ENCODE measurements at places on chromosomes 12 and 14.

GRCh38 chr12:120970310-120970709 lies 8.0 kb upstream of the HNF1A start:
- no peak for DNase-seq

GRCh38 chr12:54384591-54385041 lies at the start of gene ZNF385A:
ZNF385A (minus strand) TSS chr12:54384733; CDS start chr12:54384514, 219 bp downstream.
- DNase-seq = no peak

- DNase-seq = no peak
Observed at GRCh38 chr14:64550621-64551333, 1.0 kb downstream of the PPP1R36 start.

DNA sequence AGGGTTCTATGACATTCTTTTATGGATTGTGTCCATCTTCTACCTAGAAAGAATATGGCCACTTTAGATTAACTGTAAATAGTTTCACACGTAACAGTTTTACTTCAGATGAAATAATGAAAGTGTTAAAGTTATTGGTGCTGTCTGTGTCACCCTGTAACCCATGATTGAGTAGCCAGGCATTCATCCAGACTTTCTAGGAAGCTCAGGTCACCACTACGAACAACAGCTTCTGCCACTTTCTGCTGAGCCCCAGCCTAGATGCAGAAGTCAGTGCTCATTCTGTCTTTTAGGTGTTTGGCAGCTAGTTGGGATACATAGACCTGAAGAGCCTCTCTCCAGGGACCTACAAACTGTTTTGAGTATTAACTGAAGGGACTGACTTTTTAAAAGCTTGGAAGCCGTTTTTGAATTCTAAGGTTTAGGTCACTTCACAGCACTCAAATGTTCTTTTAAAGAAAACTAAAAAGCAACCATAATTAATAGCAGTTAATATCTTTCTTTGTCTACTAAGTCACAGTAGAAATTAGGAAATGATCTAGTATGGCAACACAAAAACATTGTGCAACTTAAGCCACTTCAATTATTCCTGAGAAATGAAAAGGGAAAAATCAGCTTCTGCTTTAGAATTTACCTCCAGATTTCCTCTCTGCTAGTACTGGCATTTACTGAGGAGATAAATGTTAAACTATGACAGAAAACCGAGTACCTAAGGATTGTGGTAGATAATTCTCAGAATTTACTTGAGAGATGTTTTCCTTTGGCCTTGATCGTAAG lies 266.9 kb downstream of the CCDC91 start:
- no peak for DNase-seq

DNA sequence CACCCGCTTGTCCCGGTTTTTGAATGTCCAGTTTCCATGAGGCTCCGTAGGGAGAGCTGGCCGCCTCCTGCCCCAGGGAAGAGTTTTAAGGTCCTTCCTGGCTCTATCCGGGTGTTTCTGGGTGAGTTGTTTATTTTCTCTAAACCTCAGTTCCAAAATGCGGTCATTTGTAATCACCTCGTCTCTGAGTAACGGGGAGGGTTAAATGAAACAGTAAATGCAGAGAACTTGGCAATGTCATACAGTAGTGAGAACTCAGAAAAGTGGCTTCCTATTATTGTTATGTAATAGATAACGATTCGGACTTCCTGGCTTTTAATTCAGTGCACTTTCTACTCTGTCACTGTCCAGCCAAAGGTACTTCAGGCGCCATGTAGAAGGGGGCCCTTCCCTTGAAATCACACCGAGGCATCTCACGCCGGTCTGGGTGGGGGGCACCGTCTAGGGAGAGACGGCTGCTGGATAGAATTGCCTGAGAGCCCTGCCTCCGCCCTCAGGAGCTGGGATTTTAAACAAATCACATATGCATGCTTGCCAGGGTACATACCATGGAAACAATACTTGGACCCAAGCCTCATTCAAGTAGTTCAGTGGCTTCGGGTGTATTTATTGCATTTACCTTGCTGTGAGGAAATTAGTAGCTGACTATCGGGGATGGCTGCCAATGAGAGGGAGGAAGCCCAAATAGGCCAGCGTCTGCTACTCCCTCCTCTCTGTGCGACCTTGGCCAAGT lies 26.4 kb downstream of the NOS1 start:
- DNase-seq = no peak

GRCh38 chr12:48967991-48968390 lies 3.5 kb downstream of the WNT10B start:
- no peak for DNase-seq

DNA sequence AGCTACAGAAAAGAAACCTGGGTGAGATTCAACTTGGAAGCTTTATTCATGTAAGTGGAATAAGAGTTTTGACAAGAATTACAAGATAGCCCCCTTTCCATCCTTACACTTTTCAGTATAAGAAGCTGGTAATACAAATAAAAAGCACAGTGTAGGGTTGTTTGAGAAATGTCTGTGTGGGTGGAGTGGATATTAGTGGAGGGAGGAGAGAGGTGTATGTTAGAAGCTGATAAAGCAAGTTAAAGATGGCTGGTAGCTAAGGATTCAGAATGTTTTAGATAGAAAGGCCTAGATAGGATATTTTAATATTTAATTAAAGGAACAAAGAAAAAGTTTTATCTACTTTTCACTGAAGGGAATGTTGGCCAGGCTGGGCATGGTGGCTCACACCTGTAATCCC lies 12.5 kb downstream of the CFAP54 start:
- no peak for DNase-seq

DNA sequence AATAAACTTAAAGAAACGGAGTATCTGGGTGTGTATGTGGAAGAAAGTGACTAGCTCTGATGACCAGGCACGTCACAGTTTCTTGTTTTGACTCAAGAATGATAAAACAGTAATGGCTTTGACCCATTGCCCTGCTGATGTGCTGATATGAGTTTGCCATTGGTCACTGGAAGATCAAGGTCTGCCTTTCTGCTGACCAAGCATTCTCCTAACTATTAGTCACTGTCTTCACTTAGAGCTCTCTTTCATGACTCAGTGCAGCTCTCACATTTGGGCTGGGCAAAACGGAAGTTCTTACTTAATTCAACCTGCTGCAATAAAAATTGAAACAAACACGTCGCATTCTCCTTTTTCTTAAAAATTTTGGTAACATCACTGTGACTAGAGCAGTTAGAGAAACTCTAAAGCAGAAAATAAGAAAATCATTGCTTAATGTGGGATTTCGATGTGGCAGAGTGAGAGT lies 366.7 kb downstream of the BTG1 start:
- DNase-seq = no peak

DNA sequence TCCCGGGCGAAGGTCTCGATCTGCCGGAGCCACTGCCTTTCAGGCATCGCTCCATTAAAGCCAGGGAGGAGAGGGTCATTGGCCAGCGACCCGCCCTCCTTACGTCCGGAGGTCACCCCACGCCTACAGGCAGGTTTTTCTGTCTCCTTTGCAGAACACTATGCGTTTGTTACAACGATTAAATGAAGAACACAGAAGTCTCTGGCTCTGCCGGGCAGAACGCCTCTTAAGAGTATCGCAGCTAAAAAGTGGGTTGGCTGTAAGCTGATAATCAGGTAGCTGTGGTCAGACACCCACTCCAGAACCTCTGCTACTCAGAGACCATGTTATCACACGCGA lies 15.0 kb downstream of the OTX2 start:
- no peak for DNase-seq

- no peak for DNase-seq
Observed at GRCh38 chr12:31944299-31944698, 14.9 kb upstream of the RESF1 start.

DNA sequence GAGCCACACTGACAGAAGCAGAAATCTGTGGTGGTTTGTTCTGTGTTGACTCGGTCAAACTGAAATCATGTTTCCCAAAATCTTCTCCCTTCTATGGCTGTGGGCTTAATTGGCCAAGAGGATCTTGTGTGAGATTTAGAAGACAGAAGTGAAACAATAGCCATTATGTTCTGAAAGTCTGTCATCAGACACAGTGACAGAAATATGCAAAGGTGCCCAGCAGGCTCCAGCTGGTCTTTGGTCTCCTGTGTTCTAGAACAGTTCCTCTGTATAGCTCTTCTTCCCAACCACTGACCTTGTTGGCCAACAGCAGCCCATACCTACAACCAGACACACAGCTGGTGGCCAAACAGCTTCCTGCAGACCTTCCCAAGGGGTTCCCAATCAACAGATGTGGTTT lies 25.0 kb upstream of the COCH start:
- no peak for DNase-seq
